Osteocyte (in vitro differentiated cells): ENCODE measurements at places on chromosomes 13 and 19.

GRCh38 chr13:113187263-113187669 is 21.2 kb downstream of the PCID2 start:
- peak; percentile 95 for DNase-seq
- peaks cover 76% of the 10 kb centered on the region for H3K4me1 ChIP-seq
- H3K36me3 ChIP-seq, result peaks cover 26% of the 10 kb centered on the region
- peak overlapping the region; percentile 61 for H3K4me3 ChIP-seq
- H3K27ac ChIP-seq, result peak overlapping the region; percentile 97
- H3K27me3 ChIP-seq, result no peaks in the 10 kb centered on the region

DNA sequence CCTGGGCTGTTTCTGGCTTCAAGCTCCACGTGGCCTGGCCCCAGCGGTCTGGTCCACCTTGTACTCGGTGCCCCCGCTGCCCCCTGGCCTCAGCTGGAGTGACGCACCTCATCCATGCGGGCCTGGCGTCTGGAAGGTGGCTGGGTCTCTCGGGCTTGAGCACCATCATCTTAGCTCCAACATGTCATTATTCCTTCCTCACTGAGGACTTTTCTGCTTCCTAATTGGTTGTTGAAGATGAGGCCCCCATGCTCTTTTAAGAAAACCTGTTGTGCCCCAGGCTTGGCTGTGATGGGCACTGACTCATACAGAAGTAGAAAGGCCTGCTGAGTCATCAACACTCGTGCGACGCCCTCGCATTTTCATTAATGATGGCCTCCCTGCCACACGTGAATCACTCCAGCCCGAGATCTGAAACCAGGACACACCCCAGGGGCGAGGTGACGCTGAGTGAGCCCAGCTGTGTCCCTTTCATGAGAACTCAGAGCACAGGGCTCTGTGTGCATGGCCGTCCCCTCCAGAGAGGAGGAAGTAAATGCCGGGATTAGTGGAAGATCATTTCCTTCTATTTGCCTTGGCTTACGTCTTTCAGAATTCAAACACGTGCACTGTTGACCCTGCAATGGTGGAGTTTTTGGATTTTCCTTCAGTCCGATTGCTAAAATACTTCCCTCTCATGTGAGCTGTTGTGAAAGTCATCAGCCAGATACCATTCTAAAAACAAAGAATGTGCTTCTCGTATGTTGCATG is 14.0 kb upstream of the GJA3 start:
- H3K4me1 ChIP-seq, result peaks cover 9% of the 10 kb centered on the region
- peak overlapping the region; percentile 46 for H3K4me3 ChIP-seq
- peaks cover 63% of the 10 kb centered on the region for H3K27me3 ChIP-seq
- no peaks in the 10 kb centered on the region for H3K36me3 ChIP-seq
- no peak for DNase-seq

DNA sequence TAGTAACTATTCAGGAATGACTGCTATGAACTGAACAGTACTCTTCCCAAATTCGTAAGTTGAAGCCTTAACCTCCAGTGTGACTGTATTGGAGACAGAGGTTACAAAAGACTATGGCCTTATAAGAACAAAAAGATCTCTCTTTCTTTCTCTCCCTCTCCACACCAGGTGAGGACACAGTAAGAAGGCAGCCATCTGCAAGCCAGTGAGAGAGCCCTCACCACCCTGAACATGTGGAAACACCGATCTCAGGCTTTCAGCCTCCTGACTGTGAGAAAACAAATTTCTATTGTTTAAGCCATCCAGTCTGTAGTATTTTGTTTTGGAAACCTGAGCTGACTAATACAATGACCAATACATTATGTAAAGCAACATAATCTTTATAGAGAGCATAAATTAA is 888.9 kb downstream of the SLITRK1 start:
- no peaks in the 10 kb centered on the region for H3K36me3 ChIP-seq
- H3K4me3 ChIP-seq, result no peak overlapping the region
- no peak overlapping the region for H3K27ac ChIP-seq

DNA sequence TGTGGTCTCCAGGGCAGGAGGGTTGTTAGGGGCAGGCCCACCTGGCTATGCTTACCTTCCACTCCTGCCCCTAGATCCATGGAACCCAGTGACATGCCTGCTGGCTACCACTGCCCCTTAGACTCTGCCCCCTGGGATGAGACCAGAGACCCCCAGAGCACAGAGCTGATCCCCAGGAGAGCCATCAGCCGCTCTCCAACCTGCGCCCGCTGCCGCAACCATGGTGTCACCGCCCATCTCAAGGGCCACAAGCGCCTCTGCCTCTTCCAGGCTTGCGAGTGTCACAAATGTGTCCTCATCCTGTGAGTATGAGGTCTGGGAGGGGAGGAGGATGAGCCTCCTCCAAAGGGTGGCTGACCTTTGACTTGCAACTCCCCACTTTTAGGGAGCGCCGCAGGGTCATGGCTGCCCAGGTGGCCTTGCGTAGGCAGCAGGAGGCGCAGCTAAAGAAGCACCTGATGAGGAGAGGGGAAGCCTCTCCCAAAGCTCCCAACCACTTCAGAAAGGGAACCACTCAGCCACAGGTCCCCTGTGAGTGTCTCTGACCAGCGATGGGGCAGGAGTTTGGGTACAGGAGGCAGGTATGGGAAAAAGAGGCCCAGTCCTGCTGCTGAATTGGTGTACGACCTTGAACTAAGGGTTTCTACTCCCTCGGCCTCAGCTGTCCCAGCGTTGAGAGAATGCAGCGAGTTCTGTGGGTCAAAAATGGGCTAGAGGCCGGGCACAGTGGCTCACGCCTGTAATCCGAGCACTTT is 2.7 kb downstream of the DMRTC2 start:
- peaks cover 34% of the 10 kb centered on the region for H3K27me3 ChIP-seq
- no peak for DNase-seq
- no peak overlapping the region for H3K4me3 ChIP-seq

- H3K4me3 ChIP-seq, result no peak overlapping the region
- H3K27ac ChIP-seq, result no peak overlapping the region
- no peak for DNase-seq
- H3K27me3 ChIP-seq, result no peaks in the 10 kb centered on the region
Observed at GRCh38 chr13:27605099-27605498, 15.2 kb downstream of the LNX2 start.

GRCh38 chr19:48500830-48501493 is 10.7 kb downstream of the LMTK3 start:
- peaks cover 6% of the 10 kb centered on the region for H3K4me1 ChIP-seq
- no peak for DNase-seq
- H3K27me3 ChIP-seq, result peaks cover 11% of the 10 kb centered on the region

DNA sequence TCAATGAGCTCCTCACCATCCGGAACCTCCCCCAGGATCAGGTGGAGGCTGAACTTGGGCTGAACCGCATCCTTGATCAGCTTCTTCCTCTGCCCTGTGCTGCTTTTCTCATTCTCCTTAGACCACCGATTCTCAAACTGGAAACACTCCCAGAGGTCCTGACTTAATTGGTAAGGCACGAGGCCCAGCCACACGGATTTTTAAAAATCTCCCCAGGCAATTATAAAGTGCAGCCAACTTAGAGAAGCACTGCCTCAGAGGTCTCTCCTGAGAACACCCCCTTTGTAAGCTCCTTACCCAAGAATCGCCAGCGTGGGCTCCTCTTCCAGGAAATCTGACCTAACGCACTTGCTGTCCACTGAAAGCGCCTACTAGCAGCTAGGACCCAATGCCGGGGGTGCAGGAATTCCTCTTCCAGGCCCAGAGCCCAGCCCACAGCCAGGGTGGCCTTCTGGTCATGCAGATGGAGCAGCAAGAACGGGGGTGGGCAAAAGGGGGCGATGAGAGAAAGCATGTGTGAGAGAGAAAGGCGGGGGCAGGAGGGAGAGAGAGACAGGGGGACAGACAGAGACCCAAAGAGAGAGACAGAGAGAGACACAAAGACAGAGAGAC is 66.9 kb upstream of the CACNA1A start:
- no peaks in the 10 kb centered on the region for H3K4me1 ChIP-seq
- H3K36me3 ChIP-seq, result no peaks in the 10 kb centered on the region
- no peaks in the 10 kb centered on the region for H3K27me3 ChIP-seq
- DNase-seq, result no peak
- no peak overlapping the region for H3K27ac ChIP-seq
